ENCODE measurements at places on chromosomes 7 and 10.

GRCh38 chr7:135151533-135151932 lies 3.7 kb downstream of the TMEM140 start:
- no peaks in the 10 kb centered on the region for H3K27me3 ChIP-seq
- no peak overlapping the region for H3K4me3 ChIP-seq
- peaks cover 53% of the 10 kb centered on the region for H3K4me1 ChIP-seq
- no peak for DNase-seq
- peak overlapping the region; percentile 39 for H3K27ac ChIP-seq

DNA sequence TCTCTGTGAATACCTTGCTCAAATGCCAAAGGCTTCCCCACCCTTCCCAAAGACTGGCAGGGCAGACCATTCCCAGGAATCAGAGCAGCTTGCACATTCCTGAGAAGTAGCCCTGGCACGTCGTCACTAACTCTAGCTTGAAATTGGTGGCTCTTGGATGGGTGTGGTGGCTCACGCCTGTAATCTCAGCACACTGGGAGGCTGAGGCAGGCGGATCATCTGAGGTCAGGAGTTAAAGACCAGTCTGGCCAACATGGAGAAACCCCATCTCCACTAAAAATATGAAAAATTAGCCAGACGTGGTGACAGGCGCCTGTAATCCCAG lies 108.2 kb upstream of the MPP7 start:
- no peak overlapping the region for H3K4me3 ChIP-seq
- no peak for DNase-seq
- no peaks in the 10 kb centered on the region for H3K27me3 ChIP-seq

- no peaks in the 10 kb centered on the region for H3K27me3 ChIP-seq
- DNase-seq: no peak
- H3K4me3 ChIP-seq: no peak overlapping the region
- no peaks in the 10 kb centered on the region for H3K4me1 ChIP-seq
- H3K36me3 ChIP-seq: no peaks in the 10 kb centered on the region
Observed at GRCh38 chr7:25496476-25497368, 268.4 kb upstream of the NPVF start.

GRCh38 chr10:116098411-116099022 lies 174.5 kb downstream of the GFRA1 start:
- no peak overlapping the region for H3K27ac ChIP-seq
- H3K27me3 ChIP-seq: no peaks in the 10 kb centered on the region
- H3K4me1 ChIP-seq: no peaks in the 10 kb centered on the region
- DNase-seq: no peak
- H3K4me3 ChIP-seq: no peak overlapping the region
- no peaks in the 10 kb centered on the region for H3K36me3 ChIP-seq

Measured in stomach (tissue), 19 donors.